ENCODE measurements at places on chromosomes 2 and 18.

- no peak for DNase-seq
Measured at GRCh38 chr2:3341336-3341735, 36.3 kb downstream of the EIPR1 start.

GRCh38 chr18:8091035-8091434 is 518.2 kb upstream of the RAB12 start:
- no peak for DNase-seq

- no peak for DNase-seq
Measured at GRCh38 chr18:3878401-3878800, 428.4 kb downstream of the TGIF1 start.

GRCh38 chr18:24016643-24017042 is 2.1 kb downstream of the TTC39C start:
- no peak for DNase-seq

GRCh38 chr2:113038291-113038690 is 14.4 kb downstream of the IL36B start:
- no peak for DNase-seq

DNA sequence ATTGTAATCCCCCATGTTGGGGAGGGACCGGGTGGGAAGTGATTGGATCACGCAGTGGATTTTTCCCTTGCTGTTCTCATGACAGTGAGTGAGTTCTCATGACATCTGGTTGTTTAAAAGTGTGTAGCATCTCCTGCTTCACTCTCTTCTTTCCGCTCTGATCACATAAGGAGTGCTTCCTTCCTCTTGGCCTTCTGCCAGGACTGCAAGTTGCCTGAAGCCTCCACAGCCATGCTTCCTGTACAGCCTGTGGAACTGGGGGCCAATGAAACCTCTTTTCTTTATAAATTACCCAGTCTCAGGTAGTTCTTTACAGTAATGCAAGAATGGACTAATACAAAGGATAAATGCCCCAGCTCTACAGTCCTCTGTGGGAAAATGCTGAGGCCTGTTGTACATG is 437.5 kb upstream of the NXPH2 start:
- no peak for DNase-seq

DNA sequence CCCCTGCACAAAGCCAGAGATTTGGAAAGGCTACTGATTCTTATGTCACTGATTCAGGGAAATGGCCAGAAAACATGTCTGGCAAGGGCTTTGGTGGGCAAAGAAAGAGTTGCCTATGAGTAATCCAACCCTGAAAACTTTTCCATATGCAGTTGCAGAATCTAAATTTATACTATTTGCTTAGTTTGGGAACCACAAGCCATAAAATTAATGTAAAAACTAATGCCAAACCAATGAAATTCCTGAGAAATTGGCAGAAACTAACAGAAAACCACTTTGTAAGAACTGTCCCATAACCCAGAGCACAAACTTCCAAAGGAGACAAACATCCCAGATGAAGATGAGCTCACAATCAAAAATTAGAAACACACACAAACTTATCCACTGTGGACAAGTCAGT is 48.8 kb downstream of the TCF4 start:
- peak; percentile 9 for DNase-seq

GRCh38 chr2:26631401-26632170 is 9.6 kb downstream of the CIB4 start:
- DNase-seq = no peak

DNA sequence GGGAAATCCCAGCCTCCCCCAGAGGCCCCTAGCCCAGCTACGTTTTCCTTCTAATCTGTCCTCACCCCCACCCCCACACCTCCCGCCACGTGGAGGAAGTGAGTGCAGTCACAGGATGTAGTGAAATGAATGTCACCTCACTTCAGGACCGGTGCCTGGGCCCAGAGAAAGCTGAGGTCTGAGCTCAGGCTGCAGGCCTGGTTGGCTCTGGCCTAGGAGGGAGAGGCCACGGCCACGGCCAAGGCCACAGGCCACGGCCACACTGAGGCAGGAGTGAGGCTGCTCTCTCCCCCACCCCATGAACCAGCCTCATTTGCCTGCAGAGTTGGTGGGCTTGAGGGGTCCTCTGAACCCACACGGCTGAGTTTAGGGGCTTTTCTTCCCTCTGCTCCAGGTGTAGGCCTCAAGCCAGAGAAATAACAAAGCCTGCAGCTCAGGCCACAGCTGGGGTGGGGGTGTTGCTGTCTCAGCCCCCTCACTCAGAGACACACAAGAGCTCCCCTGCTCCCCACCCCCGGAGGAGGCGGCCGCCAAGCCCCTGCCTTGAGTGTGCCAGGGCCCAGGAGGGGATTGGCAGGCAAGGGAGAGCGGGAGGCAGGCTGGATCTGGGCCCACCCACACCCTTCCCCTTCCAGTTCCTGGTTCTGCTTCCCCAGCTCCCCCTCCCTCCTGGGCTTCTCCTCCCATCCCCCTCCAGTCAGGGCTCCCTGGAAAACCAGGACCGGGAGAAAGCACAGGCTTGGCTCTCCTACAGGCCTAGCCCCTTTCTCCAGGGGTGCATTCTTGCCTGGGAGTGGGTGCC is 27.0 kb downstream of the DNMT3A start:
- DNase-seq = no peak

GRCh38 chr2:181430406-181431118 is 26.6 kb upstream of the ITGA4 start:
- no peak for DNase-seq

DNA sequence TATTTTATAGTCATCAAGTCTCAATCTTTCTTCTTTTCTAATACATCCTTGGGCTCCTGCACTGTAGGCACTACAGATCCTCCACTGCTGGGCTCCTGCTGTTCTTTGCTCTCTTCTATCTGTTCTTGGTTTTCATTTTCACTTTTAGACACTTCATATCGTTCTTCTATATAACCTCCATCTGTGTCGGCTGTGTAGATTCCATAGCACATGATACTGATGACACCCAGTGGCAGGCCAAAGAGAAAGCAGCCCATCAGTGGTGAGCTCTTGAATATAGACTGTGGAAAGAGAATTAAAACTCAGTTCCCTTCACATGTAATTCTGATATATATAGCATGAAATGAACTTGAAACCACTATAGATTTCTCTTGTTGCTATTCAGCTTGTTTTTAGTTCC is 38.0 kb downstream of the TMX3 start:
- DNase-seq = no peak

- no peak for DNase-seq
Measured at GRCh38 chr2:192203876-192204275, 9.1 kb upstream of the TMEFF2 start.

DNA sequence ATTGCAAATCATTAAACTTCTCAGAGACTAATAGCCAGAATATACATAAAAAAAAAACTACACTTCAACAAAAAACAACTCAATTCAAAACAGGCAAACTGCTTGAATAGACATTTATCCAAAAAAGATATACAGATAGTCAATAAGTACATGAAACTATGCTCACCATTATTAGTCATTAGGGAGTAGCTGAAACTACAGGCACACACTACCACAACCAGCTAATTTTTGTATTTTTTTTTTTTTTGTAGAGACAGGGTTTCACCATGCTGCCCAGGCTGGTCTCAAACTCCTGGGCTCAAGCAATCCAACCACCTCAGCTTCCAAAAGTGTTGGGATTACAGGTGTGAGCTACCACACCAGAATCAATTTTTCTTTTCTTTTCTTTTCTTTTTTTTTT is 16.9 kb downstream of the RPRD1A start:
- DNase-seq = no peak

- DNase-seq = peak; percentile 81
Measured at GRCh38 chr2:168210895-168211570, 36.4 kb downstream of the STK39 start.

DNA sequence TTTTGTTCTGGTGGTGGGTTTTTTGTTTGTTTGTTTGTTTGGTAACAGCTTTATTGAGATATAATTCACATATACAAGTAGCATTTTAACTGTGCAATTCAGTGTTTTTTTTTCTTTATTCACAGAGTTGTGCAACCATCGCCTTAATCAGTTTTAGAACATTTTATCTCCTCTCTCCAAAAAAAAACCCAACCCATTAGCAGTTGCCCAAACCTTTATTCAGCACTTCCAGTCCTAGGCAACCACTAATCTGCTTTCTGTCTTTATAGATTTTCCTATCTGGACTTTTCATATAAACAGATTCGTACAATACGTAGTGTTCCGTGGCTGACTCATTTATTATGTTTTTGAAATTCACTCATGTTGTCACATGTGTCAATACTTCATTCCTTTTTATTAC is 38.7 kb downstream of the CCDC138 start:
- DNase-seq = no peak

DNA sequence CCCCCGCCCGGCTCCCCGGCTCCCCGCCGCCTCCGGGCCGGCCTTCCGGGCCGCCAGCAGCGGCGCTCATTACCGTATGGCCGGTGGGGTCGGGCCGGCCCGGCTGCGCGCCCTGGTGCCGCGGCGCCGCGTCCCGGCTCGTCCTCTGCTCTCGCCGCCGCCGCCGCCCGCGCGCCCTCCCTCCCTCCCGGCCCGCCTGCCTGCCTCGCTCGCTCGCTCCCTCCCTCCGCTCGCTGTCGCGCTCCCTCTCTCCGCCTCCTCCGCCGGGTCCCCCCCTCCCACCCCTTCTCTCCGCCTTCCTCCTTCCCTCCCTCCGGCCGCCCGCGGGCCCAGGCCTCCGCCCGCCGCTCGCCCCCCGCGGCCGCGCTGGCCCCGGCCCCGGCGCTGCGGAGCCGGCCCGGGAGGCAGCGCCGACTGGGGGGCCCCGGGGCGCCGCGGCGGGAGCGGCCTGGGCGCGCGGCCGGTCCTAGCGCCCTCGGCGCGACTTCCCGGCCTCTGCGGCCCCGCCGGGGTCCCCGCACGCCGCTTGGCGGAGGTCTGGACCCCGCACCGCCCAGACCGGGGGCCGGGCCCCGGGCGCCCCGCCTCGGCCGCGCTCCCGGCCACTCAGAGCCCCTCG is at the start of gene DNMT3A:
TSS of gene DNMT3A (minus strand) at position 173 of the 619 bp plus-strand sequence. CDS start 27,941 bp downstream, outside the sequence.
- DNase-seq = peak; percentile 93

- no peak for DNase-seq
Measured at GRCh38 chr2:237479747-237480146, 7.3 kb upstream of the MLPH start.

All from GM03348 (cell line).